ENCODE measurements at places on chromosomes 4 and X. TPM values are rescaled to one million over a fixed set of nuclear protein-coding genes. Genes with fewer than 3 reads are reported as not detected.

Gene TLR8
- not detected for total RNA-seq

Gene TLL1
- 0.10 TPM for total RNA-seq

Gene CCKAR
- not detected for total RNA-seq

Gene PCYT1B
- 0.76 TPM for total RNA-seq

All from smooth muscle cell of the pulmonary artery (primary cell).